ENCODE measurements at places on chromosomes 5 and 9.

GRCh38 chr5:15821506-15821905 lies 321.5 kb downstream of the FBXL7 start:
- H3K36me3 ChIP-seq = no peaks in the 10 kb centered on the region
- H3K27ac ChIP-seq = no peak overlapping the region
- H3K27me3 ChIP-seq = no peaks in the 10 kb centered on the region
- H3K4me3 ChIP-seq = no peak overlapping the region

DNA sequence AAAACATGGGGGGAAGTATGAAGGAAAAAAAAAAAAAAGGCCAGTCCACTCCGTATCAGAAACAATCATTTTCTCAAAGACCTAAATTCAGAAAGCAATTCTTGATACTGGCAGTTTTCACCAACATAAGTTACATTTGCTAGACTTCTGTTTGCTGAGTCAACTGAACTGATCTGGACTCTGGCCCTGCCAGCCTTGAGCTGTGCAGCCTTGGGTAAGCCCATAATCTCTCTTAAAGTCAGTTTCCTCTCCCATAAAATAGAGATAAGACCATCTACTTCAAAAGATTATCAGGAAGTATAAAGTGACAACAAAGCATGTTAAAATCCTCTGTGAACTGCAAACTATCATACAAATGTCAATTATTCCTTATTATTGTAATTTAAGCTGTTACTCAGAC lies 106.8 kb downstream of the MAPKAP1 start:
- no peaks in the 10 kb centered on the region for H3K36me3 ChIP-seq
- no peak overlapping the region for H3K27ac ChIP-seq
- H3K4me3 ChIP-seq = no peak overlapping the region
- no peaks in the 10 kb centered on the region for H3K4me1 ChIP-seq
- H3K27me3 ChIP-seq = no peaks in the 10 kb centered on the region

GRCh38 chr5:155254399-155254798 lies 240.8 kb downstream of the KIF4B start:
- H3K27ac ChIP-seq = no peak overlapping the region
- H3K36me3 ChIP-seq = no peaks in the 10 kb centered on the region
- no peaks in the 10 kb centered on the region for H3K4me1 ChIP-seq
- H3K4me3 ChIP-seq = no peak overlapping the region

- DNase-seq = no peak
- no peak overlapping the region for H3K4me3 ChIP-seq
- H3K36me3 ChIP-seq = no peaks in the 10 kb centered on the region
- no peak overlapping the region for H3K27ac ChIP-seq
- no peaks in the 10 kb centered on the region for H3K27me3 ChIP-seq
- H3K4me1 ChIP-seq = peaks cover 8% of the 10 kb centered on the region
Observed at GRCh38 chr9:14517154-14517906, 175.9 kb downstream of the ZDHHC21 start.

GRCh38 chr9:130845901-130846481 lies 10.9 kb downstream of the ABL1 start:
- DNase-seq = no peak
- peaks cover 39% of the 10 kb centered on the region for H3K4me1 ChIP-seq
- no peaks in the 10 kb centered on the region for H3K27me3 ChIP-seq
- H3K27ac ChIP-seq = peak overlapping the region; percentile 95
- H3K4me3 ChIP-seq = peak overlapping the region; percentile 5

- no peak for DNase-seq
- H3K36me3 ChIP-seq = peaks cover 3% of the 10 kb centered on the region
- no peak overlapping the region for H3K27ac ChIP-seq
- H3K4me3 ChIP-seq = no peak overlapping the region
- peaks cover 24% of the 10 kb centered on the region for H3K4me1 ChIP-seq
- no peaks in the 10 kb centered on the region for H3K27me3 ChIP-seq
Observed at GRCh38 chr9:130768265-130768664, 66.8 kb upstream of the ABL1 start.

DNA sequence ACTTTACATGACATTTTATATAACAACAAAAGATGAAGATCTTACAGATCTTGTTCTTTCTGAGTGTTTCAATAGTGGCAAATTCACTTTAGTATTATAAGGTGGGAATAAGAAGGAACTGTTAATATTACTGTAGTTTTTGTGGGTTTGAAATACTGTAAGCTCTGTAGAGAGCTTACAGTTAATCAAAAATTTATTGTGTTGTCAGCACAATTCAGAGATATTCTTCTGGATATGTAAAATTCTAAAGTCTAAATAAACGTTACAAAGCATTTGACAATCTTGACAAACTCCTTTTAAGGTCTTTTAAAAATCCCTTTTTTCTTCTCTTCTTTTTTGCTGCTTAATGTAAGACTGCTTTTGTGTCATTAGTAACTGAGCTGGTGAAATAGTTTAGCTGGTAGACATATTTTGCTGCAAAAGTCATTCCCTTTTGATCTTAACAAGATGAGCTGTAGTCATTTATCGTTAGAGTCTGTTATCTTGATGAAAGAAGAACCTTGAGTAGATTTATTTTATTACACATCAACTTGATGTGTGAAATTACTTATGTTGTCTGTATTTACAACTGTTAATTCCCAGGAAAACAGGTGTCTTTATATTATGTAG lies 186.0 kb downstream of the WDR70 start:
- H3K27ac ChIP-seq = no peak overlapping the region
- no peaks in the 10 kb centered on the region for H3K27me3 ChIP-seq
- DNase-seq = no peak
- H3K4me1 ChIP-seq = no peaks in the 10 kb centered on the region
- H3K36me3 ChIP-seq = no peaks in the 10 kb centered on the region

- H3K27ac ChIP-seq = no peak overlapping the region
- H3K4me1 ChIP-seq = no peaks in the 10 kb centered on the region
- no peaks in the 10 kb centered on the region for H3K36me3 ChIP-seq
- no peak overlapping the region for H3K4me3 ChIP-seq
- no peaks in the 10 kb centered on the region for H3K27me3 ChIP-seq
- DNase-seq = no peak
Observed at GRCh38 chr9:4596165-4596922, 65.8 kb upstream of the PLPP6 start.

DNA sequence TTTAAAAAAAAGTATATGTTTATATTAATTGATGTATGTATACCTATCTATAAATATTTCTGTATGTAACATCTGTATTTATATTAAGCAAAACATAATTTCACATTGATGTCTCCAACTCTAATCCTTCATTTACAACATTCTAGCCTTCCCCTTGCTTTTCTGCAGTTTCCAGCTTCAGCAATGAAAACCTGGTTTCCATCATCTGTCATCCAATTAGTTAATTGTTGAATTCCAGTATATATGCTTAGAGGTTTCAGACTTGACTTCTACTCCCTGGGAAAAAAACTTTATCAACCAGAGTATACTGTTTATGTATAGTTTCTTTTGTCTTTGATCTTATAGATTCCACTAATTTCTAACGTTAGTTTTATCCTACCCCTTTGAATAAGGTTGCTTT lies 38.4 kb downstream of the NMUR2 start:
- DNase-seq = no peak
- H3K27ac ChIP-seq = no peak overlapping the region
- H3K36me3 ChIP-seq = no peaks in the 10 kb centered on the region

DNA sequence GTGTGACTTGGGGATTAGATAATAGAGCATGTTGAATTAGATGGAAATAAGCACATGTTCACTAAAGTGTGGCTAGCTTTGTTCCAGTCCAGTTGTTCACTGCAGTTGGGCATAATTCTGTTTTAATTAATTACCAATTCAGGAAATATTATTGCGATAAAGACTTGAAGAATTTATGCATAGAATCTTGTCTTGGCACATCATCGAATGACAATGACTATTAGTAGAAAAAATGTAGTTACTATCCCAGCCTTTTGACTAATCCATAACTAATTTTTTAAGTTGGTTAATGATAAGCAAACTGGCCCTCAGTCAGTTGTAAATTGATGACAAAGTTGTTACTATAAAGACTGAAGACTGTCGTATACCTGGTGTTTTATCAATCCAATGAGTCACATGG lies 10.5 kb downstream of the LNPEP start:
- H3K27ac ChIP-seq = no peak overlapping the region
- no peak for DNase-seq
- H3K36me3 ChIP-seq = no peaks in the 10 kb centered on the region
- no peaks in the 10 kb centered on the region for H3K27me3 ChIP-seq
- H3K4me1 ChIP-seq = no peaks in the 10 kb centered on the region
- no peak overlapping the region for H3K4me3 ChIP-seq

DNA sequence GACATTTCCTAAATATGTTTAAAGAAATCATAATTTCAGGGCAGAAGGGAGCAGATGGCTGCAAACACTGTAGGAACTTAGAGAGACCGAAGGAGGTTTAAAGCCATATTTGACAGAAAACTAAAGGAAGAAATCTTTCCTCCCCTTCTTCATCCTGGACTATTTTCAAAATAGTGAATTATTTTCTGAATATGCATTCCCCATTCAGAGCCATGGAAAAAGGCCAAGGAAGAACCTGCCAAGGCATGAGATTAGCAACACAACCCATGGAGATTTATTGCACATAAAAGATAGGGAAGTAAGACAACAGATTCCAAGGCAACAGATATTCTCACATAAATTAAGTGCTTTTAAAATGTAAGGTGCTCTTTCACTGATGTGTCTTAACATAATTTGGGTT lies 233.3 kb upstream of the ADAMTS16 start:
- H3K27me3 ChIP-seq = no peaks in the 10 kb centered on the region
- no peaks in the 10 kb centered on the region for H3K36me3 ChIP-seq
- no peak for DNase-seq
- H3K4me1 ChIP-seq = peaks cover 10% of the 10 kb centered on the region
- no peak overlapping the region for H3K4me3 ChIP-seq

DNA sequence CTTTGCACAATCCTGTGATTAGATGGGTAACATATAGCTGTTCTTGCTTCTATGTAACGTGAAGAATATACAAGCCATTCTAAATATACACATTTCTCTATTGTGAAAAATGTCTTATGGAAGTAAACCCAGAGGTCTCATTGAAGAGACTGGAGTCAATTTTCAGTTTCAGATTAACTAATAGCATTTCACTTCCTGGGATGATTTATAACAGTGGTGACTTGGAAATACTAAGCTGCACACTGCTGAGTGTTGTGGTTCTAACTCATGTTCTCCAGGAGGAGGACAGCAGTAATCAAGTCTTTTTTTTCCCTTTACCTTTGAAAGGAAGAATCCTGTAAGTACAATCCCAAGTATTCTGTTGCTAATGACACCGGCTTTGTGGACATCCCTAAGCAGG lies 3.3 kb downstream of the CTSL start:
- peaks cover 16% of the 10 kb centered on the region for H3K4me1 ChIP-seq
- H3K27ac ChIP-seq = no peak overlapping the region
- H3K36me3 ChIP-seq = peaks cover 13% of the 10 kb centered on the region

- H3K4me1 ChIP-seq = peaks cover 3% of the 10 kb centered on the region
- no peak for DNase-seq
- no peak overlapping the region for H3K4me3 ChIP-seq
- H3K36me3 ChIP-seq = no peaks in the 10 kb centered on the region
- H3K27me3 ChIP-seq = no peaks in the 10 kb centered on the region
Observed at GRCh38 chr9:84860249-84861115, 191.0 kb downstream of the NTRK2 start.

- H3K4me3 ChIP-seq = no peak overlapping the region
- H3K27me3 ChIP-seq = no peaks in the 10 kb centered on the region
- DNase-seq = no peak
Observed at GRCh38 chr9:87280421-87280820, 217.2 kb upstream of the DAPK1 start.

DNA sequence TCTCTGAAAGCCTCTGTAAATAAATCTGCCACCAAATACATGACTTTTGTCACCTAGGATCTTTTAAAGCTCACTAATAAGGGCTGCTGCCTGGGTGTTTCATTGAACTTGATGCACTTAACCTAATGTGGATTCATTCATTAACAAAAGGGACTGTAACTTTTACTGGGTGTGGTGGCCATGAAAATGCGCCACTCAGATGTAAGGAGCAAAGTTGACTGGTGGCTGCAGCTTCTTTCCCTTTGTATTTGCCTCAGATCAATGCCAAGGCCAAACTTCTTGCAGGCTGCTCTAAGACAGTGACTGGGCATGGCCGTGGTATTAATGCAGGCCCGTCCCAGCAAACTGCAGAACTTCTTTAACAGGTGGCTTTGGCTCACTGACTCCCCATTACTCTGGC lies 22.9 kb downstream of the FAM240B start:
- no peak overlapping the region for H3K27ac ChIP-seq
- no peaks in the 10 kb centered on the region for H3K36me3 ChIP-seq
- H3K4me3 ChIP-seq = no peak overlapping the region
- no peak for DNase-seq

GRCh38 chr5:135605221-135605620 lies 26.4 kb upstream of the CXCL14 start:
- no peaks in the 10 kb centered on the region for H3K36me3 ChIP-seq
- peaks cover 2% of the 10 kb centered on the region for H3K27me3 ChIP-seq
- peaks cover 11% of the 10 kb centered on the region for H3K4me1 ChIP-seq
- no peak overlapping the region for H3K4me3 ChIP-seq

GRCh38 chr5:32153723-32154122 lies 20.4 kb downstream of the GOLPH3 start:
- no peaks in the 10 kb centered on the region for H3K27me3 ChIP-seq
- no peaks in the 10 kb centered on the region for H3K4me1 ChIP-seq
- H3K36me3 ChIP-seq = no peaks in the 10 kb centered on the region
- H3K4me3 ChIP-seq = no peak overlapping the region

DNA sequence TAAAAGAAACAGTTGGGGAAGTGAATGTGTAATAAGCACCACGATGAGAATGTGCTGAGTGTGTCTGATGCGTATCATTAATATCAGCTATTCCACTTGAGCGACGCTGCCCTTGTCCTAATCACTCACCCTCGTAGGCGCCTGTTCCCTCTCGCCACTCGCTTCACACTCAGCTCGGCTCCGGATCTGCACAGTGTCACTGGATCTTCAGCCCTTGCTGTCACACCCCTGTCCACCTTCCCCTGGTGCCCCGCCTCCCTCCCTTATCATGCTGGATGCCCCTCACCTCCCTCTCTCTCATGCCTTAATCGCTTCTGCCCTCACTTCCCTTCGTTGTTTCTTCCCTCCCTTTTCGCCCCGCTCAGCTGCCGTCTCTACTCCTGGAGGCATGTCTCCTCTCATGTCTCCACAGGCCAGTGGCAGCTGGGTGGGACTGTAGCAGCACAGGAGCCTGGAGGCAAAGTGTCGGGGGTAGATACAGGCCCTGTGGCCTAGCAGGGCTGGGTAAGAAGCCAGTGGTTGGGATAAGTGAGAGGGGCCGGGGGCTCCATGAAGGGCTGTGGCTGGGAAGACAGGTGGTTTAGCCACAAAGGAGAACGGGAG lies 43.5 kb downstream of the ANKDD1B start:
- no peak overlapping the region for H3K4me3 ChIP-seq
- H3K4me1 ChIP-seq = peaks cover 17% of the 10 kb centered on the region
- no peaks in the 10 kb centered on the region for H3K36me3 ChIP-seq
- H3K27ac ChIP-seq = no peak overlapping the region
- no peaks in the 10 kb centered on the region for H3K27me3 ChIP-seq
- no peak for DNase-seq

GRCh38 chr5:59790376-59790775 lies 103.2 kb downstream of the PDE4D start:
- no peak overlapping the region for H3K4me3 ChIP-seq
- no peak for DNase-seq
- no peaks in the 10 kb centered on the region for H3K4me1 ChIP-seq
- no peaks in the 10 kb centered on the region for H3K36me3 ChIP-seq
- no peaks in the 10 kb centered on the region for H3K27me3 ChIP-seq
- no peak overlapping the region for H3K27ac ChIP-seq

All from spinal cord (tissue), 10 donors.